ENCODE measurements at places on chromosomes 4 and X.

DNA sequence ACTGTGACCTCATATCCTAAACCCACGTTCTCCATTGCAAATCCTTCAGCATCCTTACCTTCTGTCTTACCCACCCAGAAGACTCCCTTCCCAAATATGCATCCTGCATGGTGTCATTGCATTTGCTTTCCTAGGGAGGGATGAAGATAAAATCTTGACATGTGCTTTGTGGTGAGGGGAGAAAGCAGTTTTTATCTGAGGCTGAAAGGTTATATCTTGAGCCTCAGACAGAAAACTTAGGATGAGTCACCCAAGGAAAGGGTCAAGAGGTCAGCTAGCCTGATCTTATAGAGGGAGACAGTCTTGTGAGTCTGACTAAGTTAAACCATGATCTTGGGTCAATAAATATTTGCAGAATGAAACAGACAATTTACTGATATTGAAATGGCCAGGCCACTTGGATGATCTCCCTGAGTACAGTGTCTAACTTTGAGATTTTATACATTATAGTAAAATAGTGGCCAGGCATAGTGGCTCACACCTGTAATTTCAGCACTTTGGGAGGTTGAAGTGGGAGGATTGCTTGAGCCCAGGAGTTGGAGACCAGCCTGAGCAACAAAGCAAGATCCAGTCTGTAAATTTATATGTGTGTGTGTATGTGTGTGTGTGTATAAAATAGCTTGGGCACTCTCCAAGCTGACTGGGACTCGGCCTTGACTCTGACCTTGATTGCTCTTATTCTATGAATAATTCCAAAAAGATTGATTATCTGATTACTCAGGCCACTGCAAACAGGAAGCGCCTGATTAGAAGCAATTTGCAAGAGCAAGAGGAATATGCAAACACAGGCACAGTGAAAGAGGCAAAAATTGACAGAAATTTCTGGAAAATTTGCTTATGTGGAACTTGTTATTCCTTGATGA is 15.4 kb upstream of the FAM9C start:
- peaks cover 22% of the 10 kb centered on the region for H3K4me1 ChIP-seq
- no peak overlapping the region for H3K27ac ChIP-seq
- no peaks in the 10 kb centered on the region for H3K36me3 ChIP-seq
- no peak for DNase-seq
- H3K27me3 ChIP-seq, result no peaks in the 10 kb centered on the region

DNA sequence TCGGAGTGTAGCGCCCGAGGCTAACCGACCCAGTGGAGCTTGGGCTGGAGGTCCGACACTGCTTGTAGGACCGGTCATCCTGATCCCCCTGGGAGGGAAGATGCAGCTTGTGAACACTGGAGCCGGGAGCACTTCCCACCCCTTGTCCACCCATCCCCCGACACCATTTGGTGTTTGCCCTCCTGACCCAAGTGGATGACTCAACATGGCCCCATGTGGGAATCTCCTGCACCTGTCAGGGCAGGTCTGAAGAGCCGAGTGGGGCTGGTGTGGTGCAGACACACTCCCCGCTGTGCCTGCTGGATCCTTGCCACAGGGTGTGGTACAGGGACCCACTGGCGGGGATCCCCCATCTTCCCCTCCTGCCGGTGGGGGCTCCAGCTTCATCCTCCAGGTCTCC is 90.0 kb upstream of the AFAP1 start:
- no peak overlapping the region for H3K27ac ChIP-seq
- H3K27me3 ChIP-seq, result no peaks in the 10 kb centered on the region
- no peak overlapping the region for H3K4me3 ChIP-seq
- H3K36me3 ChIP-seq, result no peaks in the 10 kb centered on the region
- no peaks in the 10 kb centered on the region for H3K4me1 ChIP-seq

- H3K27ac ChIP-seq, result no peak overlapping the region
- DNase-seq, result no peak
- H3K4me1 ChIP-seq, result peaks cover 23% of the 10 kb centered on the region
- H3K27me3 ChIP-seq, result no peaks in the 10 kb centered on the region
Observed at GRCh38 chrX:110284159-110284558, 33.7 kb downstream of the AMMECR1 start.

DNA sequence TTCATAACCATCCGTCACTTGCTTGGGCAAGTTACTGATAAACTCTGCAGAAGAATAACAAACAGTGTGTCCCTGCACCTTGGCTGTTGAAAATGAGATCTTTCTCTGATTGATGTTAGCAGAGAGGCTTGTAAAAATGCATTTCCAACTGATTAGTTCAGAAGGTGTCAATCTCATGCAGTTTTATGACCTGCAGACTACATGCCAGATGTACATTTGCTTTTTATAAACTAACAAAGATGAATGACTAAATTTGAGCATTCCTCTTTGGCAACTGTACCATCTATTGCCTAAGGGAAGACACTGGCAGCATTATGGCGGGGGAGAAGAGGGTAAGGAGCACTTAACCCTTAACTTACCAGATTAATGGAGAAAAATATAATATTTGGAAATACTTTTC is 192.8 kb downstream of the DCTD start:
- H3K27me3 ChIP-seq, result peaks cover 11% of the 10 kb centered on the region
- no peaks in the 10 kb centered on the region for H3K36me3 ChIP-seq
- no peaks in the 10 kb centered on the region for H3K4me1 ChIP-seq
- H3K4me3 ChIP-seq, result no peak overlapping the region

- peaks cover 19% of the 10 kb centered on the region for H3K36me3 ChIP-seq
- no peak for DNase-seq
- H3K27me3 ChIP-seq, result peaks cover 9% of the 10 kb centered on the region
- peaks cover 19% of the 10 kb centered on the region for H3K4me1 ChIP-seq
- H3K4me3 ChIP-seq, result no peak overlapping the region
- H3K27ac ChIP-seq, result no peak overlapping the region
Observed at GRCh38 chrX:107744868-107745267, 30.7 kb downstream of the TSC22D3 start.

All from effector memory CD8-positive, alpha-beta T cell (primary cell).